ENCODE measurements at places on chromosomes 12 and 14. TPM values are rescaled to one million over a fixed set of nuclear protein-coding genes. Genes with fewer than 3 reads are reported as not detected.

DNA sequence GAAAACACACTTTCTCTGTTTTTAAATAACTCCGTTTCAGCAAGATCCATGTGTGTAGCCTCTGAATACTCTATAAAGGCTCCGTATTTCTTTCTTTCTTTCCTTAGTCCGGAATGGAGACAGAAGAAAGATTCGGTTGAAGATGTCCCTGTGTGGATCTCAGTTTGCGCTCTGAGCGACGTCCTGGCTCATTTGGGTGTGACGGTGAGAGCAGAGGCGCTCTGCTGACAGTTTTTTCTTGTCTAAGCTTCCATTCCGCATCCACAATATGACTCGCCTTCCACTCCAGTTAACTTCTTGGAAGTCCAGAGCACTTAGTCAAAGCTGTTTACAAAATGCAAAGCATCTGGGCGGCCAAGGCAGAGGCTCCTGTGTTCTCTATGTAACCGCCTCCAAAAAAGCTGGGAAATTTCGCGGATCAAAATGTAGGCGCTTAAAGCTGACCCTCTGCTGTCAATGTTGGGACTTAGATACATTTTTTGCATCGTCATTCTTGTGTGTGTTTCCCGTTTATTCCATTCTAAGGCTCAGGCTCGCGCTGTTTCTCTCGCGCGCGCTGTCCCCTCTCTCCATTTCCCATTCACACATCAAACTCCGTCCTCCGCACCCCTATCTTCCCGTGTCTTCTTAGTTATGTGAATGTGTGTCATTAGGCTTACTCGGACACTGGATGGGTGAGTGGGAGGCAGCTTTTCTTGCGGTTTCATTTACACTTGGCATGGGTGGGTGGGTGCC lies 880 bp upstream of the FLRT2 start:
- DNase-seq, result no peak

GRCh38 chr12:123879101-123879500 lies 93.5 kb downstream of the CCDC92 start:
- no peak for DNase-seq

GRCh38 chr14:99546234-99546879 lies 57.6 kb downstream of the CCDC85C start:
- DNase-seq, result no peak

DNA sequence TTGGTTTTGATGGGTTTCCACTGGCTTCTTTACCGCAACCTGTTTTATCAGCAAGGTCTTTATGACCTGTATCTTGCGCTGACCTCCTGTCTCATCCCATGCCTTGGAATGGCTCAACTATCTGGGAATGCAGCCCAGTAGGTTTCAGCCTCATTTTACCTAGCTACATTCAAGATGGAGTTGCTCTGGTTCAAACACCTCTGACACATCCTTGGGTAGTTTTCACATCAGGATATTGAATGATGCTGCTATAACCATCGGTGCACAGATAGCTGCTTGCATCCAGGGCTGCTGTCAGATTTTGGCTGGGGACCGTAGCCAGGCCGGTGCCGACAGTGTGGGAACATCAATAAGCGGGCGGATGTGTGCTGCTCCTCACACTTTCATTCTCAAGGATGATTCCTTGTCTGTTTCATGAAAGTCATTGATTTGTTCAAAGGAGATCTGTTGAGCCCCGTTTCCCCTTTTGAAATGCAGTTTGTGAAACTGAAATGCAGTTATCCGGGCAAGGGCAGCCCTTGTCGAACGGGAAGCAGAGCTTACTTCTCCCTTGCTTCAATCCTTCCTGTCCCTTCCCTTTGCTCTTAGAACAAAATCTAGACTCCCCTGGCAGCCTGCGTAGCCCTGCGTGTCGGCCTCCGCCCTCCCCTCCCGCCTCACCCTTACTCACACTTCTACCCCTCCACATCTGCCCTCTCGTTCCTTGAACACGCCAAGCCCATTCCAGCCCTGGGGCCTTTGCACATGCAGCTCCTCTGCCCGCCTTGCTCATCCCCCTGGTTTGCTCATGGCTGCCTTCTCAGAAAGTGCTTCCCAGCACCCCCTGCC lies 49.2 kb upstream of the NCOR2 start:
- DNase-seq, result no peak

DNA sequence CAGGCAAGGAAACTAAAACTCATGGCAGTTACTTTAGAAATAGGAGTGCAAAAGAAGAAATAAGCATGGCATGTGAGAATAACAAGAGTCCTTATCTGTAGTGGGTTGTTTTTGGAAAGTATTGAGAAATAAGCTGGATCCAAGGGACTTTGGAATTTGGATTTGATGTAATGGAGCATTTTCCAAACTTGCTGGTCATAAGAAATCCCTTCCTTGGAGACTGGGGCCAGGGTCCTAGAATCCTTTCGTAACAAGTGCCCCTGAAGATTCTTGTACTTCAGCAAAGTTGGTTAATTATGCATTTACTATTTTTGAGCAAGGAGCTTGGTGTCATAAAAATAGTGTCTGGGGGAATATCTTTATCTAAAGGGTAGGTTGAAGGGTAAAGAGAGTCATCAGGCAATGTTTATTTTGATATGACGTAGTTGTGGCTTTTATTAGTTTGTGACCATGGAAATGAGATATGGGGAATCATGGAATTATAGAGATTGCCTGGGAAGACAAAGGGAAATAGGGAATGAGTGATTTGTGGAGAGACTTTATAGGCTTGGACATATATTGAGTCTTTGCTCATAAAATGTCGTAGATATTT lies 53.9 kb downstream of the WNK1 start:
- no peak for DNase-seq

GRCh38 chr14:75434138-75434889 lies 6.5 kb downstream of the JDP2 start:
- DNase-seq, result no peak

DNA sequence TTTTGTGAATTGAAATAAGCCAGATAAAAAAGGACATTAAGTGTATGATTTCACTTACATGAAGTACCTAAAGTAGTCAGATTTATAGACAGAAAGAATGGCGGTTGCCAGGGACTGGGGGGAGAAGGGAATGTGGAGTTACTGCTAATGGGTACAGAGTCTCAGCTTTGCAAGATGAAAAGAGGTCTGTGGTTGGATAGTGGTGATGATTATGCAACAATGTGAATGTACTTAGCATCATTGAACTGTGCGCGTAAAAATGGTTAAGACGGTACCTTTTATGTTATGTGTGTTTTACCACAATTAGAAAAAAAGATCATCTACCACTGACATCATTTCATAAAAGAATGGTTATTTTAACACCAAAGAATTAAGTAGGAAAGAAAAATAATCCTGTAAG lies 35.9 kb downstream of the RNFT2 start:
- DNase-seq, result no peak

DNA sequence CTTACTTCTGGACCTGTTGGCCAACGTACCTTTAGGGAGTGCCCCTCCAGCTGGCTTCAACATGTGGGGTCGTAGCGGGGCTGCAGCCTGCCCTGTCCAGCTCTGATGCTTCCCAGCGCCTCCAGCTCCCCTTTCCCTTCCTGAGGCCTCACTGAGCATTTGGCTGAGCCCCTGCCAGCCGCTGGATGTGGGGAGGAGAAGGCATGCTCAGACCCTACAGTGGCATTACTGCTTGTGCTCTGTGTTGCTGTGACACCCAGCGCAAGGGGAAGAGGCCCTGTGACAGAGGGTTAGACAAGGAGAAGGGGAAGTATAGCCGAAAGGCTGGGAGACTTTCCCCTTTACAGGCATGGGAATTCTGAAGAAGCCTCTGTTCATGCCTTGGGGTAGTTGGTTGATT lies 145.9 kb downstream of the PRKCH start:
- no peak for DNase-seq

DNA sequence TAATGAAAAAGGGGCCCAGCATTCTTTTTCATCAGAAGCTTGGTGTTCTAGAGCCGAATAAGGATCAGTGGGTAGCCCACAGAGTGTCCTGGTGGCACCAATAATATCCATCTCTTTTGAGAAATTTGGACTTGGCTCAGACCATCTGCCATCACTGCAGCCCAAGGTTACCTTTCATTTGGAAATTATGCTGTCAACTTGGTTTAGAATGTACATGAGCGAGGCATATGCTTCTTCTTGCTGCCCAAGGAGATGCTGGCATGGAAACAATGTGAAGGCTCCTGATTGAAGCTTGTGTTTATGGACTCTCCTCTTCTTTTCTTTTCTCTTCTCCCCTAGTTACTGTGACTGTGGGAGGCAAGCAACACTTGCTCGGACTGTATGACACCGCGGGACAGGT lies 50.0 kb downstream of the GPHB5 start:
- DNase-seq, result no peak

- no peak for DNase-seq
These were observed 15.7 kb upstream of the MAPKAPK5 start for GRCh38 chr12:111826316-111826715.

- no peak for DNase-seq
These were observed 32.2 kb downstream of the SMUG1 start for GRCh38 chr12:54156578-54156977.

- DNase-seq, result no peak
These were observed 372.2 kb downstream of the RAD51B start for GRCh38 chr14:68191567-68192321.

DNA sequence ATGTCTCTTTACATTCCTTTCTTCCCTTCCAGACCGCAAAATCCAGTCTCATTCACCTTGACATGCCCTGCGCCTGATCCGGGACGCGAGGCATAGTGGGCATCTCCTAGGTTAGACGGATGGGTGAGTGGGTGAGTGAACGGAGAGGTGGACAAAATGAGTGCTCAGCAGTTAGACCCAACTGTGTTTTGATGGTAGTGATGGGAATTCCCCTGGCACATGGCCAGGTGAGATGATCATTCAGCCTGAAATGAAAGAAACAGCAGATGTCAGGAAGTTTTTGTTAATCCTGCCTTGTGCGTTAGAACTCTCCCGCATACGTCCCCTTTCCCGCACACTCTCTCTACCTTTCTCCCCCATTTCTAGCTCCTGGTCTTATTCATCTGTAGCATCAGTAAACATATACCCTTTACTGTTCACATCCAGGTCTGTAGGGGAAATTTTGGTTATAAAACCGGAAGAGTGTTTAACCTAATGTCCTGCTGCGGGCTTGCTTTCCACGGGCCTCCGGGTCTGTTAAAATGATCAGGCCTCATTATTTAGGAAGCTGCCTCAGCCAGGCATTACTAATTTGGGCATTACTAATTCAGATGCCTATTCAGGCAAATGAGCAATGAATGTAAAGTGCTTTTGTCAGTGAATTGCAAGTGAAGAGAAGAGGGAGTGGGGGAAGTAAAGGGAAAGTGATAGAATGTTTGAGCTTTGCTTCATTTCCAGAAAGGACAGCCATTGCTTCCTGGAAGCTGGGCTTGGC lies 172.8 kb downstream of the ETV6 start:
- no peak for DNase-seq

GRCh38 chr12:49923035-49923644 lies 19.4 kb upstream of the FAIM2 start:
- no peak for DNase-seq

GRCh38 chr12:97308576-97309198 lies 153.9 kb upstream of the RMST start:
- DNase-seq, result no peak

GRCh38 chr12:51482929-51483697 lies 58.5 kb downstream of the SLC4A8 start:
- no peak for DNase-seq

DNA sequence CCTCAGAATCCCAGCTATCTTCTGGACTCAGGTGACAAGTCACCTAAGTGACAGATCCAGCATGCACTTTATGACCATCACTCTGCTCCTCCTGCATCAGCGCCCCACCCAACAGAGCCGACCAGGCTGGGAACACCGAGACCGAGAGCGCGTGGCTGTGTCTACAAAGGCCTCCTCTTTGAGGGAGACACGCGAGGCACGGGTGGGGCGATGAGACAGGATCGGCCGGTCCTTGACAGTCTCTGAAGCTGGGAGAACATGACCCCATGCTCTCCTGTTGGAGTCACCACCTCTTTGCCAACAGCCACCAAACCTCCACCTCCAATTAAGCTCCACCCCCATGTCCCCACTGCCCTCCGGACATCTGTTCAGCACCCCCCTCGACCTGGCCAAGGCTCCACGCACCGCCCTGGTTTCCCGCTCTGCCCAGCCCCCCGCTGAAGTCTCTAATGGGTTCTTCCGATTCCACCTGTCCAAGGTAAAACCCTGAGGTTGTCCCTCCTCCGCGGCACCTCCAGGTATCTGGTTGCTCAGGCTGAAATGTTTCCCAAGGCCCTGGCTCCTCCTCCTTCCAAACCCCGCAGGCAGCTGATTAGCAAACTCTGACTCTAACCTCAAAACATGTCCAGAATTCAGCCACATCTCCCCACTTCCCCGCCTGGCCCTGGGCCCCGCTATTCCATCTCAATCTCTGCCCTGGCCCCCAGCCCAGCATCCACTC lies 31.5 kb downstream of the HSP90AA1 start:
- DNase-seq, result no peak

DNA sequence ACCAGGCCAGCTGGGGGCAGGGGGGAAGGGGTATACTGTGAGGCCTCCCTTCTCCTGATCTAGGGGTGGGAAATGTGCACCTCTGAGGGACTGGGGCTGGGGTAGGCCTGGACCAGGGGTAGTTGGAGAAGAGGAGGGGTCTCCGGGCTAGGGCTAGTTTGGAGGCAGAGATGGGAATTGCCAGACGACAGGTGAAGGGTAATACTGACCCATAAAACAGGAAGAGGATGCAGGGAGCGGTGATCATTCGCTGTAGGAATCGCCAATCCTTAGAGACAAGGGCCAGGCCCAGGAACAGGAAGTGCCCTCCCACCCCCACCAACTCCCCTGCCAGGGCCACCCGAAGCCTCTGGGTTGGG lies 4.4 kb downstream of the SLC22A17 start:
- DNase-seq, result no peak

GRCh38 chr12:75884465-75884985 lies 147.1 kb downstream of the PHLDA1 start:
- DNase-seq, result no peak

Gene MLF2
- total RNA-seq, result 129 TPM

Gene EFS
- total RNA-seq, result 23.3 TPM

Gene CLEC2B
- total RNA-seq, result 13.1 TPM

Data from thoracic aorta (tissue), 2 donors.